Activated CD8-positive, alpha-beta memory T cell treated with anti-CD3 and anti-CD28 coated beads for 4 hours (primary cell): ENCODE measurements at places on chromosomes 2 and 18.

GRCh38 chr2:239674101-239674980 is 273.5 kb upstream of the HDAC4 start:
- no peak for DNase-seq

GRCh38 chr18:44742718-44743311 is 62.1 kb downstream of the SETBP1 start:
- no peak for DNase-seq

DNA sequence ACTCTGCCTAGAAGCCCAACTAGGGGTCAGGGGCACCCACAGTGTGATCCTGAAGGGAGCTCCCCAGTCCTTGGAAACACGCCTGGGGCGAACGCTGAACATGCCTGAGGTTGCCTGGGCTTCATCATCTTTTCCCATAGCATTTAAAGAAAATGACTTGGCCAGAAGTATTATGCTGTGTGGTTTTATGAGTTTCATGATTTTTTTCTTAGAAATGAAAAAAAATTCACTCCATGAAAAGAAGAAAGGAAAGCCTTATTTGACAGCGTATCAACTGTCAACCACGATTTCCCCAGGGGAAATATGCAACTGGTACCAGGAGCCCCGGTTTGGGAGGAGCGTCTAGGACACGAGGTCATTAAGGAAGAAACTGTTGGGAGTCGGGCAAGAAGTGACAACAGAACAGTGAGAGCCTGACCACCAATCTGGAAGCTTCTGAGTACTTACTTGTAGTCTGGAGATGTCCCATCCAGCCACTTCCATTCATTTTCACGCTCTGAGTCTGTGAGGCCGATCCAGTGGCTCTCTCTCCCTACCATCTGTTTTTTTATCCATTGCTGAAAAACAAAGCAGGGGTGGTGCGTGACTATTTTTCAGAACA is 63.5 kb upstream of the THOC1 start:
- no peak for DNase-seq

GRCh38 chr2:173909846-173910245 is 55.3 kb downstream of the SP3 start:
- DNase-seq: no peak

DNA sequence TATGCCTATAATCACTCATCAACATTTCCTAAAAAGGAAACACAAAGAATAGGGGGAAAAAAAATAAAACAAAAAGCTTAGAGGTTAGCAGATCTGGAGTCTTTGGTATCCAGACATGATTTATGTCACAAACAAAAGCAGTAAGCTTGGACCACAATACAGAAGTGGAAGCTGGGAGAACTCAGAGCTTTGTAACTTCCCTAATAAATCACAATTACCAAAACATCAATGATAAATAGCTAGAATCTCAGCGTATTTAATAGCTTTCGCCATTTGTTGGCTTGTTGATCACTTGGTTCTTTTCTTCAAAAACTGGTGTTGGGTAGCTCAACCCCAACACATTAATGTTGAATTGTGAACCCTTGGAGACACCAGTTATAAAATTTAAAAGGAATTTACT is 392.5 kb downstream of the IRS1 start:
- no peak for DNase-seq

GRCh38 chr2:1686784-1687105 is 57.6 kb downstream of the PXDN start:
- DNase-seq: no peak

DNA sequence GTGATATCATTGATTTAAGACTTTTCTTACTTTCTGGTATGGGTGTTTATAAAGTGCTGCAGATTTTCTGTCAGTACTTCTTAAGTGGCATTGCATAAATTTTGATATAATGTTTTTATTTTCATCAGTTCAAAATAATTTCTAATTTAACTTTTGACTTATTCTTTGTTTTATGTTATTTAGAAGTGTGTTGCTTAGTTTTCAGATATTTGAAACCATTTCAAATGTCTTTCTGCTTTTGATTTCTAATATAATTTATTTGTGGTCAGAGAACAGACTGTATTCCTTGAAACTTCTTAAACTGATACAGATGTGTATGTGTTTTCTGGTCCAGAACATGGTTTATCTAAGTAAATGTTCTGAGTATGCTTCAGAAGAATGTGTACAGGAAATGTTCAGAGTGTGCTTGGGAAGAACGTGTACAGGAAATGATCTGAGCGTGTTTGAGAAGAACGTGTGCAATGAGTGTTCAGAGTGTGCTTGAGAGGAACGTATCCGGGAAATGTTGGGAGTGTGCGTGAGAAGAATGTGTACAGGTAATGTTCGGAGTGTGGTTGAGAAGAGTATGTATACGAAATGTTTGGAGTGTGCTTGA is 265.7 kb upstream of the HS6ST1 start:
- no peak for DNase-seq

DNA sequence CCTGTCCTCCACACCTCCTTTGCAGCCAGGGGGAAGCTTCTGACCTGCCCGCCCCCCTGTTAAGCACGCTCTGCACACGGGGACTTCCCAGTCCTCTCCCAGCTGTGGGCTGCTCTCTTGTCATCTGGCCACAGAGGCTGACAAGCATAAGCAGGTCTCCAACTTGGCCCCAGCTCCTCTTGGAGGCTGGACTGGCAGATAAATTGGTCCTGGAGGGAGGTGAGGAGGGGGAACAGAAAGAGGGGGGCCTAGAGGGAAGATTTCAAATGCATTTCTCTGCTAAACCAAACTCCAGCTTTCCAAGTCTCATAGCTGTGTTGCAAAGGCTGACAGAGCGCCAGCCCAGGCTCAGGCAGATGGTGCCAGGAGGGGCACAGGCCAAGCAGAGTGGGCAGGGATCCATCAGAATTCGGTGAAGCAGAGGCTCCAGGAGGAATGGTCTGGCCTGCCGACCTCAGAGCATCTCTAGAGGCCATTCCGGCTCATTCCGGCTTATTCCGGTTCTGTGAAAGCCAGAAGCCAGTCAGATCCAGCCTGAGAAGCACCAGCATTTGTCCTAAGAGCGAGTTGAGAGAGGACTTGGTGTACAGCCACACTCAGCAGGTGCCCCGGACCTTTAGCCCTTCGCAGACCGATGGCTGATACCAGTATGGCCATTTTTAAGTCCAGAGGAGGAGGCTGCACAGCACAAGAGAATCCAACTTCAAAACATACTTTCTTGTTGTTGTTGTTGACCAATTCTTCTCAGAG is 508.9 kb upstream of the MYT1L start:
- no peak for DNase-seq

DNA sequence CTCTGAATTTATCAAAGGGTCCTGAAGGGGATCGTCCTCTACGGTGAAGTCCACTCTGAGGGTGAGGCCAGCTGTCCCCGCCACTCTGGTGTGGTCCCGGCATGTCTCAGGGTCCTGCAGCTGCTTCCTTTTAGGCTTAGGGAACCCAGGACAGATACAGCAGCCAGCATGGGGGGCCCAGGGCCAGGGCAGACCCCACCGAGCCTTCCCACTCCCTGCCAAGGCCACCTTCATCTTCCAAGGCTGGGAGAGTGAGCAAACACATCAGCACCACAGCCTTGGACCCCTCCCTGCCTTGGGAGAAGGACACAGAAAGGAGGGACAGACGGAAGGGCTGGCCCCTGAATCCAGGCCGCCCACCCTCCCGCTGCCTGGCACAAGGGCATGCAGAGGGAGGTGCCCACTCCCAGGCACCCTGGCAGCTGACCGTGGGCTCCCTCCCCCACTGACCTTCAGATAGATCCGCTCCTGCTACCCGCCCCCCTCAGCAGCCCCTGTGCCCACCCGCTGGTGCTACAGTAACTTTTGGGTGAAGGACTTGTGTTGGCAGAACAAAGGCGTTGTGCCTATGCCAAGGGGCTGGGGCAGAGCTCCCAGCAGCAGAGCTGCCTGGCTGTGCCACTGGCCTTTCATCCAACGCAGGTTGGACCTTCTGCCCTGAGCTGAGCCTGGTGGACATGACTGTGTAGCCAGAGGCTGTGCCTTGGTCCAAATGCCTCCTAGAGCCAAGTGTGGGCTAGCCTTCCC is 7.6 kb downstream of the CYP26B1 start:
- DNase-seq: no peak

- no peak for DNase-seq
These were observed 71.0 kb downstream of the CWC22 start for GRCh38 chr2:179936141-179936540.

DNA sequence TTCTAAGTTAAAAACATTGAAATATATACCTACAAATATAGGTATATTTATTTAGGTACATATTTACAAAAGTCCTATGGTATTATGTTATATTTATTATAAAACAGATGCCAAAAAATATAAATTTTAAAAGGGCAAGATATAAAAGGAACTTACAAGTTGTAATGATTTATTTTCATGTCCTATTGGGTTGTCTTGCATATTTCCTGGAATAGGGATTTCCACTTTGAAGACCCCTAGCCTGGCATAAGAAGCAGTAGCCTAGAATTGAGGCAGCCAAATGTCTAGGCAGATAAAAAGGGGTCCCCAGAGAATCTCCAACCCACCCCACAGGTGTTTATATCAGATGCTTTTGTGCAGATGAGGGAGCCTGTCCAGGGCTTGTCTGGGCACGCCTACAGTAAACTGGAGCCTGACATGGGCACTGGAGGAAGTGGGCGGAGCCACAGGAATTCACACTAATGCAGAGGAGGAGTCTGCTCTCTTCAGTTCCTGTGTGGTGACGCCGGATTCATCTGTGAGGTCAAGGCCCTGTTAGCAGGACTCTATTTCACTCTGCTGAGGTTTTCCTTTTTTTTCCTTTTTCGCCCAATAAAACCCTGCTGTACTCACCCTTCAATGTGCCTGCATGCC is 1088.9 kb upstream of the PIK3C3 start:
- DNase-seq: no peak

DNA sequence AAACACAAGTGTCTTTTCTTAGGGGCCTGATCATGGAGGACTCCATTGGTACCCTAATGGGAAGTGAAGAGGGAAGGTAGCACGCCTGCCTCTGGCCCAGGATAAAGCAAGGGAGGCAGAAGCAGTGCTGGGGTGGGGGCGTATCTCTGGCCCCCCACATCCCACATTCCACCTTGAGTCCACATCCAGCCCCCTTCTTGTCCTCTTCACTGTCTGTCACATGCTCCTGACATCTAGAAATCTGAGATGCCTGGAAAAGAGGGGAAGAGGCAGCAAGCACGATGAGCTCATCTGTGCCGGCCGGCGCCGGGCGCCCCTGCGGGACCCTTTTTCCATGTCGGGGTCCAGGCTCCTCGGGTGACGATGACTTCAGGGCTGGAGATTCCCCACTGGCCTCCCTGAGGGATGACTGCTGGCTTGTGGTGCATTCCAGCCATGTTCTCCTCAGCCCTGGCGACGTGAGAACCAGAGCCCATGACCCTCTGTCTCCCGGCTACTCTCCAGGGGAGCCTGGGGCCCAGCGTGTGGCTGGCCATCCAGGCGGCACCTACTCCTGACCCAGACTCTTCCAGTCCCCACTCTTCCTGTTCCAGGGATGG is 277.5 kb downstream of the DYSF start:
- DNase-seq: no peak

DNA sequence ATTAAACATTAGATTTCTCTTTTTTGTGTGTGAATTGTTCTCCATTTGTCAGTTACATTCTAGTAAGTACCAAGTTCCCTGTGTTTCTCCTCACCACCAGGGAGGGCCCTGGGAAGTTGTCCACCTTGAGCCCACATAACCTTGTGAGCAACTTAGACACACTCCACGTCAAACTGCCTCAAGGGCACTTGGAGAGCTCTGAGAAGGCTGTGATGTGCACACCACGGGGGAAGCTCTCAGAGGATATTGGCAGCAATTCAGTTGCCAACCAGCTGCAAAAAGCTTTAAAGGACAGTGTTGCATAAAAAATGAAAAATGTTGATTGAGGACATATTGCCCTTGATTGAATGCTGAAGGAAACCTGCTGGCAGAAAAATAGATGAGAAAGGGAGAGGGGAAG is 743.6 kb downstream of the RNF144A start:
- no peak for DNase-seq

DNA sequence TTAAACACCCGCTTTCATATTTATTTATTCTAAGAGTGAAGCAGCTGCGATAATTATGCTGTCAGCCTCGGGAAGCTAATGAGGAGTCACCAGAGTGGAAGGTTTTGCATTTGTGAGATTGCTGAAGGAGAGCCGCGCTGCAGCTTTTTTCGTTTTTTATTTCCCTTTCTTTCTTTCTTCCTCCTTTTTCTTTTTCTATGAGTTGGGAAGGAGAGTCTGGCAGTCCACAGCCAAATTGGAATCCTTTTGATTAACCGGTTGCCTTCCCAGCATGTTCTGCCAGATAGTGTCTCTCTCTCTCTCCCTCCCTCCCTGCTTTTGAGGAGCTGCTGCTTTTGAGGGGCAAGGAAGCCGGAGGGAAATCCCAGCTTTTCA is 82.1 kb downstream of the CDK15 start:
- DNase-seq: no peak

DNA sequence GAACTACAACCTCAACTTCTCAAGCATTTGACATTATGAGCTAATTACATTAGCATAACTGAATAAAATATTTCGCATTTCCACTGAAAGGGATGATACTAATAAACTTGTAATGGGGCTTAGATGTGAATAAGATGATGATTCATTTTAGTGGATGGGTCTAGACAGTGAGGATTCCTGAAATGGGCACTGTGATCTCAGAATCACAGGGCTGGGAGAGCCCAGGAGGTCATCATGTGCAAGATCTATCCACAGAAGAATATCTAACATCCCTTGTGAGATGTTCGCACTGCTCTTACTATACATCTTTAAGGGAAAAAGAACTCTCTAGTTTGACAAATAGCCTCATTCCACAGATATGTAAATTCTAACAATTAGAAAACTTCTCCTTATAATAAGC is 245.7 kb downstream of the DYM start:
- DNase-seq: no peak

- DNase-seq: no peak
These were observed 157.0 kb upstream of the AQP4 start for GRCh38 chr18:27022477-27022876.

DNA sequence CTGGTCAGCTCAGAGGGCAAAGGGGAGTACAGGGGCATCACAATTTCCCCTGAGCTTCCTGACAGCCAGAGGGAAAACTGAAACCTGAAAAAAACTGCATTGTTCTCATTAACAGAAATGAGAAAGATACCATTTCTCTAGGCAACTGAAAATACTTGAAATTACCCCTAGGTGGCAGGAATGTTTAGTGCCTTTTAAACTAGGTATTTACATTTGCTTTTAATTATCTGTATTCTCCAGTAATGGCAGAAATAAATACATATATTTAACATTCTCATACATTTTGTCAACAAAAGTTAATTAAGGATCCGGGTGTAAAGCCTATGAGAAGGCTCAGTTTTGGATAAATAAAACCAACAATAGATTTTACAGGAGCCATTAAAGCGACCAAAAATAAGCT is 34.5 kb downstream of the RPL31 start:
- DNase-seq: no peak

- DNase-seq: no peak
These were observed 25.5 kb upstream of the TUBB6 start for GRCh38 chr18:12282442-12283039.

DNA sequence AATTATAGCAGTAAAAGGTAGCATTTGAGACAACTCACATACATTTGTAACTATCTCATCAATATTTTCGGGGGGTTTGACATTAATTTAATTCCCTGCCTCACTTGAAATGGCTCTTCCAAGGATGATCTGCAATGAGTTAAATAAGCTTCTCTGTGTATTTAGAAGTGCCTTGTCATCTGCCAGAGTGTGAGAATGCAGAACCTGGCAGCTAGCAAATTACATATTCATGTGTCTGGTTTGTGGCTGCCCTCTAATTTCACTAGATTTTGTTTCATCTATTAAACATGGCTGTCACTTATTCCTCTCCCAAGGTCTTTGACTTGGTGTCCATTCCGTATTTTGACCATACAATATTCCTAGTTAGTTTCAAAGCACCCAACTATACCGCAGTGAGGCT is 158.3 kb upstream of the CAVIN2 start:
- DNase-seq: no peak
